Ovary (tissue), 10 donors: ENCODE measurements at places on chromosomes 11 and 22. TPM values are rescaled to one million over a fixed set of nuclear protein-coding genes. Genes with fewer than 3 reads are reported as not detected.

- no peaks in the 10 kb centered on the region for H3K36me3 ChIP-seq
- H3K27ac ChIP-seq, result no peak overlapping the region
- H3K4me3 ChIP-seq, result no peak overlapping the region
- peaks cover 10% of the 10 kb centered on the region for H3K4me1 ChIP-seq
- no peaks in the 10 kb centered on the region for H3K27me3 ChIP-seq
These were observed 363.0 kb downstream of the TENM4 start for GRCh38 chr11:79077702-79078330.

- DNase-seq, result no peak
- H3K4me3 ChIP-seq, result no peak overlapping the region
- no peaks in the 10 kb centered on the region for H3K4me1 ChIP-seq
- H3K36me3 ChIP-seq, result no peaks in the 10 kb centered on the region
- H3K27ac ChIP-seq, result no peak overlapping the region
- no peaks in the 10 kb centered on the region for H3K27me3 ChIP-seq
These were observed 92.2 kb downstream of the ELP4 start for GRCh38 chr11:31601635-31602282.

- no peaks in the 10 kb centered on the region for H3K4me1 ChIP-seq
- no peak overlapping the region for H3K27ac ChIP-seq
These were observed 91.7 kb upstream of the E2F8 start for GRCh38 chr11:19332476-19332875.

GRCh38 chr11:18853086-18853720 is 61.6 kb upstream of the PTPN5 start:
- no peaks in the 10 kb centered on the region for H3K36me3 ChIP-seq
- no peak overlapping the region for H3K27ac ChIP-seq
- no peaks in the 10 kb centered on the region for H3K27me3 ChIP-seq
- DNase-seq, result no peak
- H3K4me1 ChIP-seq, result no peaks in the 10 kb centered on the region
- H3K4me3 ChIP-seq, result no peak overlapping the region

- H3K27me3 ChIP-seq, result no peaks in the 10 kb centered on the region
- H3K4me1 ChIP-seq, result no peaks in the 10 kb centered on the region
- DNase-seq, result no peak
These were observed 2.6 kb upstream of the CNIH2 start for GRCh38 chr11:66275396-66275795.

- H3K27ac ChIP-seq, result no peak overlapping the region
- no peak overlapping the region for H3K4me3 ChIP-seq
- H3K4me1 ChIP-seq, result no peaks in the 10 kb centered on the region
- no peaks in the 10 kb centered on the region for H3K36me3 ChIP-seq
- peak; percentile 87 for DNase-seq
- no peaks in the 10 kb centered on the region for H3K27me3 ChIP-seq
These were observed 30.7 kb downstream of the TOM1 start for GRCh38 chr22:35330258-35330861.

- no peak for DNase-seq
- H3K27me3 ChIP-seq, result no peaks in the 10 kb centered on the region
- no peak overlapping the region for H3K4me3 ChIP-seq
- no peaks in the 10 kb centered on the region for H3K4me1 ChIP-seq
These were observed 44.3 kb downstream of the RASSF10 start for GRCh38 chr11:13053255-13053917.

DNA sequence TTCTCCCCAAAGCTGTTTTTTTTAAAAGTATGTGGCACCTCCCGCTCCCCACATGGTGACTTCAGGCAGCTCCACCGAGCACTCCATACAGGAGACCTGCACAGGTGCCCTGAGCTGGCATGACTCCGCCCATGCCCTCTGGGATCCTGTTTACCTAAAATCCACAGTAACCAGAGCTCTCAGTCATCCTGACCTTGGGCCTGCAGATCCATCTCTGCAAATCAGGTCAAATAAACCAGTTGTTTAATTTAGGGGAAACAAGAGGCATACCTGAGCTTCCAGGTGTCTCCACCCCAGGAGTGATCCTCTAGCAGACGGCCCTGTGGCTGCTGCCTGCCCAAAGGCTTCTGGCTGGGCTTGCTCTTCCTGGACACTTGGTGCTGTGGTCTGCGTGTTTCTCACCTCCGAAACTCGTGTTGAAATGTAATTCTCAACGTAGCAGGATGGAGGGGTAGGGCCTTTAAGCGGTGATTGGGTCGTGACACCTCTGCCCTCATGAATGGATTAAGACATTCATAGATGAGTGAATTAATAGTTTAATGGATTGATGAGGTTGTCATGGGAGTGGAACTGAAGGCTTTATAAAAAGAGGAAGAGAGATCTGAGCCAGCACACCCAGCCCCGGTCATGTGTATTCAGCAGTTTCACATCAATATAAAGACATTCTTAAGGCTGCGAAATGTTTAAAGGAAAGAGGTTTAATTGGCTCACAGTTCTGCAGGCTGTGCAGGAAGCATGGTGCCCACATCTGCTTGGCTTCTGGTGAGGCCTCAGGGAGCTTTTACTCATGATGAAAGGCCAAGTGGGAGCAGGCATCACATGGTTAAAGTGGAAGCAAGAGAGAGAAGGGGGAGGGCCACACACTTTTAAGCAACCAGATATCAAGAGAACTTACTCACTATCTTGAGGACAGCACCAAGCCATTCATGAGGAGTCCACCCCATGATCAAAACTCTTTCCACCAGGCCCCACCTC is 34.1 kb downstream of the LINC01488 start:
- H3K4me3 ChIP-seq, result no peak overlapping the region
- no peak overlapping the region for H3K27ac ChIP-seq
- no peaks in the 10 kb centered on the region for H3K4me1 ChIP-seq
- no peaks in the 10 kb centered on the region for H3K27me3 ChIP-seq
- DNase-seq, result no peak

- no peaks in the 10 kb centered on the region for H3K36me3 ChIP-seq
- DNase-seq, result no peak
- H3K4me3 ChIP-seq, result no peak overlapping the region
- no peaks in the 10 kb centered on the region for H3K27me3 ChIP-seq
These were observed 19.1 kb downstream of the GUCY1A2 start for GRCh38 chr11:106999196-106999595.

DNA sequence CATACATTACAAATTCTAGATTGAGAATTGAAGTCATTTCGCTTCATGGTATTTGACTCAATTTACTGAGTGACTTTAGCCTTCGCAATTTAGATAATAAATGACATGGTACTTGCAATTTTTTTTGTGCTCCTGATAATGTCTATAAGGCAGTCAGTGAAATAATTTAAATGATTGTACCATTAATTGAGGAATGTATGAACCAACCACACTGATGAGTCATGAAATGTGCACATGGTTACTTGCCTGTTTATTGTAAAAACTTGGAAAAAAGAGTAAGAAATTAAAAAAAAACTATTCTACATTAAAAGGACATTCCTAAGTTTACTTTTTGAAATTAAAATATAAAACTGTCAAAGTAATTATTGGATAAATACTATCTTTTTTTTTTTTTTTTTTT is 43.3 kb downstream of the DNAJC24 start:
- no peak overlapping the region for H3K4me3 ChIP-seq
- no peaks in the 10 kb centered on the region for H3K36me3 ChIP-seq
- no peak for DNase-seq

DNA sequence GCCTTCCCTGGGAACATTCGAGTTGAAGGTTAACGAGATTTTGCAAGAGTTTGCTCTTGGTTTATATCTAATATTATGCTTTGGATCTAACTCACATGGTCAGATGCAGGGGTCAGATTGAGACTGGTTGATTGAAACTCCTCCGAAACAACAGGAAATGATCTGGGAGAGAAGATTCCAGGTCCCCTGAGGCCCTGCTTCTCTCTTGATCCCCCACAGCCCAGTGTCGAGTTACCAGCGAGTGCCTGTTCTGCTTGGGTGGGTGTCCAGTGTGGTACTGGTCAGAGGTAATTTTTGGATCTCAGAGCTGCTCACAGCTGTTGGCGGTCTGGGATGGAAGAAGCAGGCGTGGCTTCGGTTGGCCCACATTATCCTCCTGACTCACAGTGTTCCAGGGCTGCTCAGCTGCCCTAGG is 9.2 kb downstream of the FBLN1 start:
- no peak overlapping the region for H3K4me3 ChIP-seq
- no peaks in the 10 kb centered on the region for H3K27me3 ChIP-seq
- H3K4me1 ChIP-seq, result peaks cover 22% of the 10 kb centered on the region

GRCh38 chr22:45726081-45726480 is 54.4 kb downstream of the ATXN10 start:
- no peak for DNase-seq
- no peaks in the 10 kb centered on the region for H3K27me3 ChIP-seq
- no peaks in the 10 kb centered on the region for H3K4me1 ChIP-seq

GRCh38 chr11:27212248-27212780 is 150.7 kb downstream of the CCDC34 start:
- H3K27me3 ChIP-seq, result no peaks in the 10 kb centered on the region
- DNase-seq, result no peak
- H3K27ac ChIP-seq, result no peak overlapping the region
- H3K4me1 ChIP-seq, result peaks cover 24% of the 10 kb centered on the region
- no peaks in the 10 kb centered on the region for H3K36me3 ChIP-seq

DNA sequence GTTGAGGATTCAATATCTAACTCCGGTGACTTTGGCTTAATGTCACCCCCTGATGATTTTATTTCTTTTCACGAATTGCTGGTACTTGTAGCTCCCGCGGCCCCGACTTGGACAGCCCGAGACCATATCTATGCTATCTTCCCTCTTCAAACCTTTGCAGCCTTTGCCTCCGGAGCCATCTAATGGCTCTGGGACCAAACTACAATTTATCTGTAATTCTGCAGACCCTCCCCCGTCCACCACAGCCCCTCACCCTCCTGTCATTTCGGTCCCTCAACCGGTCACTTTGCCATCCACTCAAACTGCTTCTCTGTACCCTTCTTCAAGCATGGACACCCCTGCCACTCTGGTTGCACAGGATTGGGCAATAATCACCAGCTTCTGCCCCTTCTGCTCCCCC is 25.7 kb upstream of the ALDH3B2 start:
- H3K4me3 ChIP-seq, result no peak overlapping the region
- H3K4me1 ChIP-seq, result no peaks in the 10 kb centered on the region
- H3K27ac ChIP-seq, result no peak overlapping the region
- no peak for DNase-seq
- H3K36me3 ChIP-seq, result no peaks in the 10 kb centered on the region
- no peaks in the 10 kb centered on the region for H3K27me3 ChIP-seq

GRCh38 chr11:68117853-68118470 is 3.2 kb downstream of the CHKA start:
- no peaks in the 10 kb centered on the region for H3K27me3 ChIP-seq
- DNase-seq, result no peak
- no peaks in the 10 kb centered on the region for H3K36me3 ChIP-seq

DNA sequence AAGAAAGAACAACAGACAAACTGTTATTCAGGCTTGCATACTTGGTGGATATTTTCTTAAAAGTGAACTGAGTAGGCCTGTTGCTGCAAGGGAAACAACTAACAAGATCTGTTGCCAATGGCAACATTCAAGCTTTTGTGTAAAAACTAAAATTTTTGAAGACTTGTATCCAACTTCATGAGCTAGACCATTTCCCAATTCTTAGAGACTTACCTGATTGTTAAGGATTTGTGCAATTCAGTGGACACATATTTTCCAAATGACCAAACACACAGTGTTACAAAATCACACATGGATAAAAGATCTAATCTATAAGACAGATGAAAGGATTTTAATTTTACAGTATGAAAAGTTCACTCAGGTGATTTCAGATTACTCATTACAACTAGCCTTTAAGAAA is 564.1 kb downstream of the CNTN5 start:
- no peaks in the 10 kb centered on the region for H3K36me3 ChIP-seq
- no peak overlapping the region for H3K4me3 ChIP-seq
- no peaks in the 10 kb centered on the region for H3K27me3 ChIP-seq
- no peak for DNase-seq
- no peak overlapping the region for H3K27ac ChIP-seq

DNA sequence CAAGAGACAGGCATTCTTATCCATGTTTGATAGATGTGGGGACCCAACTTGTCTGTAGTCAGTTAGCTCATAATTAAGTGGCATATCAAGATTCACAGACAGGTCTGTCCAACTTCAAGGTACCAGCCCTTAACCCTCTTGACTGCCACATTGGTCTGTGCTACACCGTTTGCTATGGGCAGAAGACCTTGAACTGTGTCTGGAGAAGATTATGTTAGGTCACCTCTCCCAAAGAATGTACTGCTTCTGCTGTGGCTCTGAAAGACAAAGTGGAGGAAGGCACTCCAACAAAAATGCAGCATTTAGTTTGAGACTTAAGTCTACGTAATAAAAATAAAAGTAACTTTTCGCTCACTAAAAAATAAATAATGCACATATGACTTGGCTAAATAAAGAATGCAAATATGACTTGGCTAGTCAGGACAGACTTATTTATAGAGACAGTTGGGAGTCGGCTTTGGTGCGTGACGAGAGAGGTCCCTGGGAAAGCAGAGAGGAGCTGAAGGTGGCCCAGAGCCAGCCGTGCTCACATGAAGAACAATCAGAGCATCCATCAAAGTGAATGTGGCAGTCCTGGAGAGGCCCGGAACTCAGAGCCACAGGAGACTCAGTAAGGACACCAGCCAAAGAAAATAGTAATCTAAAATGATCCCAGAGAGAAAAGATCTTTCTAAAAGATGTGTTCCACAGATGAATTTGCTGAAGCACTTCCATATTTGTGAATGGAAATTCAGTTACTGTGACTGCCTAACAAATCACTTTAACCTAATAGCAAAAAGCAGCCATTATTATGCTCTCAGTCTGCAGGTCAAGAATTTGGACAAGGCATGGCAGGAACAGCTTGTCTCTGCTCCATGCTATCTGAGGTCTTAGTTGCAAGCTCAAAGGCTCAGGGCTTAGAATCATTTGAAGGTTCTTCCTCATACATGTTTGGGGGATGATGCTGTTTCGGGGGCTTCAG is 35.0 kb downstream of the CWC15 start:
- H3K27me3 ChIP-seq, result no peaks in the 10 kb centered on the region
- DNase-seq, result no peak
- H3K27ac ChIP-seq, result no peak overlapping the region

GRCh38 chr11:20026629-20027555 is 133.4 kb downstream of the DBX1 start:
- no peaks in the 10 kb centered on the region for H3K36me3 ChIP-seq
- H3K27ac ChIP-seq, result no peak overlapping the region
- no peaks in the 10 kb centered on the region for H3K27me3 ChIP-seq
- DNase-seq, result no peak
- H3K4me3 ChIP-seq, result no peak overlapping the region
- H3K4me1 ChIP-seq, result peaks cover 13% of the 10 kb centered on the region

PANX2 gene
- polyA plus RNA-seq, result 2.0 TPM

DEPDC7 gene
- 0.98 TPM for polyA plus RNA-seq

SUSD2 gene
- polyA plus RNA-seq, result 1.7 TPM

OR2AG1 gene
- polyA plus RNA-seq, result not detected

KRTAP5-11 gene
- polyA plus RNA-seq, result not detected
